Lung microvascular endothelial cell (primary cell): ENCODE measurements at places on chromosomes 11 and 22. TPM values are rescaled to one million over a fixed set of nuclear protein-coding genes. Genes with fewer than 3 reads are reported as not detected.

GRCh38 chr11:134574425-134574824, 162.4 kb upstream of the B3GAT1 start:
- no peak for DNase-seq

GRCh38 chr11:126147208-126148111, 64.0 kb downstream of the RPUSD4 start:
- DNase-seq, result no peak

- DNase-seq, result no peak
Measured at GRCh38 chr11:13334034-13334786, 56.6 kb downstream of the BMAL1 start.

Gene PDE3B
- total RNA-seq, result 0.22 and 0.40 TPM in 2 replicates
